ENCODE measurements at places on chromosomes 13 and 19.

GRCh38 chr13:93378184-93378583 is 151.6 kb downstream of the GPC6 start:
- DNase-seq: no peak

- no peak for DNase-seq
Measured at GRCh38 chr19:44905437-44906160, at the start of gene APOE. APOE (plus strand) TSS chr19:44905796; CDS start chr19:44906625, 829 bp downstream.

GRCh38 chr19:5990289-5990797 is 12.4 kb upstream of the RANBP3 start:
- no peak for DNase-seq

DNA sequence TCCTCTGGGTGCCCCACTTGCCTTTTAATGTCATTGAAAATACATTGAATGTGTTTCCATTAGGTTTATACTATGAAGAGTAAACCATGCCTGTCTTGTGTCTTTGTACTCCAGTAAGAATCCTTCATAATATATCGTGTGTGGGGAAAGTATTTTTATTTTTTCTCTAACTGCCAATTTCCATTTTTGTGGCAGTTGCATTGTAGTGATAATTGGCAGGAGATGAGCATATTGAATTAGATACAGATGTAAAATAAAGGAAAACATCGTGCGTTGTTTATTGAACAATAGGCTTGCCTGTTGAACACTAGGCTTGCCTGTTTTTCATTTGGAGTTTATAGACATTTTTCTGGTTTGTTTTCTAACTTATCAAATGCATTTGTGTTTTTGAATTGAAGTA is 218.8 kb downstream of the NBEA start:
- no peak for DNase-seq

DNA sequence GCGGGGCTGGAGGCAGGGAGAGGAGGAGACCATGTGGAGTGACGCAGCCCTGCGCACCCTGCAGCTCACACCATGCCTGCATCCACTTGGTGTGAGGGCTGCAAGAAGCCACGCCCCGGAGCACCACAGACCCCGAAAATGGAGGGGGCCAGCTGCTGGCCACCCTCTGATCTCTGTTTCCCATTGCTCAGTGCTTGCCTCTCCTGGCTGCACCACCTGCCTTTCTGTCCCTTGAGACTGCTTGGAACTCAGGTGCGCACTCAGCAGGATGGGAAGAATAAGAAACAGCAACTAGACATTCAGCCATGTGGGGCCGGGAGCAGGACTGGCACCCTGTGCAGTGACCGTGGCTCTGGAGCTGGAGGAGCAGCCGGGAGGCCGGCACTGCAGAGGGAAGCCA is 64.0 kb downstream of the ANKRD10 start:
- DNase-seq: no peak

Data from NCI-H1105 treated with DMSO at 0.1 percent for 48 hours (cell line).